ENCODE measurements at places on chromosomes 7 and 10.

DNA sequence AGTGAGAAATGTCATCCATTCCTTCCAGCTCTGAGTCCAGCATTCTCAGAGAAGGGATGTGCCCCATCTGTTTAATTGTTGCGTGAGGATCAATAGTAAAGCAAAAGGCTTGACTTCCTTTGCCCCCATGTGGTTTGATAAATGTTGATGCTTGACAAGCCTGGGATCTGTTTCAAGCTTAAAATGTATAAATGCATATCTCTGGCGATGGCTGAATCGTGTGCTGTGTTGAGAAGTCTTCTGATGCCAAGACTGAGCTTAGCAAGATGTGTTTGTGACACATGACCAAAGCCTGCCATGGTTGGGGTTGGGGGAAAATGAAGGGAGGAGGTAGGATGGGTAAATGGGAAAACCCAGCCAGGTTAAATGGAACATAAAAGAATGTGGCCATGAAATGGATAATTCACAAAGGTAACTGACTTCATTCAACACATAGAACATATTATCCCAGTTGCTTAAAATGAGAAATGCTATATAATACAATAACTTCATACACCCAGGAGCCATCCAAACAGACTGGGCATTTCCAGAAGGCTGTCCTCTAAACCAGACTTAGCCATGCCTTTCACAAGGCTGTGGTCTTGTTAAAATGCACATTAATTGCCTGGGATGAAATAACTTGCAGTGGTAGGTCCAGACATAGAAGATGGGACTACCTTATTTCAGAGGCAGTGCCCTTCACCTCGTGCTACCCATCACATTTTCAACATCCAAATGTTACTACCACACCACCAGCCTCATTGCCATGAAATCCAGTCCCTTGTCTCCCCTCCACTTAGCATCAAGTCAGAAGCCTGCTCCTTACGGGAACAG is 147.3 kb upstream of the PDE1C start:
- no peak for DNase-seq

DNA sequence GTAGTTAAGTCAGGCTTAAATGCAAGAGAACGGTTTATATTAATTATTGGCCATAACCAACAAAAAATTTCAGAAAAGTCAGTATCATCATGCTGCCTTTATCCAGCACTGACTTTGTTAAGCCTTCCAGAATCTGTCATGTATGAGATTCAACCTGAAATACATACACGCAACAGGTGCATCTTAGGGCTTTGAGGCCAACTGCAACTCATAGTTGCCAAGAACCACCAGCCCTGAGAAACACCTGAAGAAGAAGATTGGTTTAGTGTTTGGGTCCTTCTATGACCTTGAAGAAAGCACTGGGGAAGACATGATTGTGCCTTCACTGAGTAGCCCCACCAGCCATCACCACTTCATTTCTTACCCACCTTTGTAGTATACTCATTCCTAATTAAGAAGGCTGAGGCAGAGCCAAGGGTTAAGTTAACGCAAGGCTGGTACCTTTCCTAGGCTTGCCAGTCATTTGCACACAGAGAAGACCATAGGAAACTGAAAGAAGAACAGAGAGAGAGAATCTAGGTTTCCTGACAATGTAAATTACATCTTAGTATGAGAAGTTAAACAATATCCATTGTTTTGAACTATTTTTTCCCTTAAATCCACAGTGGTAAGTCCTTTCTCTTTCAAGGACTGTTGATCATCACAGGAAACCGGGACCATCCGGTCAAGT is 200.1 kb upstream of the PRKCQ start:
- DNase-seq = no peak

GRCh38 chr7:27435461-27435860 is 192.9 kb downstream of the EVX1 start:
- no peak for DNase-seq

DNA sequence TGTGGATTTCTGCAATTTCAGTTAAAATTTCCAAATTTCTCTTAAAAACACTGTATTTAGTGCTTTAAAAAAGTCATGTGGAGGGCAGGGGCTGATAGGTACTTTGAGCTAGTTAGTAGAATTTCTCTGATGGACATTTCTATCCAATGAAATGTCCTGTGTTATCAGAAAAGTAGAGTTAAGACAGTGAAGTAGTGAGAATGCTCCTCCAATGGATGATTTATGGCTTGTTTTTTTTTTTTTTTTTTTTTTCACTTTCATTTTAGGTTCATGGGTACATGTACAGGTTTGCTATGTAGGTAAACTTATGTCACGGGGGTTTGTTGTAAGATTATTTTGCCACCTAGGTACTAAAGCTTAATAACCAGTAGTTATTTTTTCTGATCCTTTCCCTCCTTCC is 55.0 kb downstream of the BTAF1 start:
- no peak for DNase-seq

DNA sequence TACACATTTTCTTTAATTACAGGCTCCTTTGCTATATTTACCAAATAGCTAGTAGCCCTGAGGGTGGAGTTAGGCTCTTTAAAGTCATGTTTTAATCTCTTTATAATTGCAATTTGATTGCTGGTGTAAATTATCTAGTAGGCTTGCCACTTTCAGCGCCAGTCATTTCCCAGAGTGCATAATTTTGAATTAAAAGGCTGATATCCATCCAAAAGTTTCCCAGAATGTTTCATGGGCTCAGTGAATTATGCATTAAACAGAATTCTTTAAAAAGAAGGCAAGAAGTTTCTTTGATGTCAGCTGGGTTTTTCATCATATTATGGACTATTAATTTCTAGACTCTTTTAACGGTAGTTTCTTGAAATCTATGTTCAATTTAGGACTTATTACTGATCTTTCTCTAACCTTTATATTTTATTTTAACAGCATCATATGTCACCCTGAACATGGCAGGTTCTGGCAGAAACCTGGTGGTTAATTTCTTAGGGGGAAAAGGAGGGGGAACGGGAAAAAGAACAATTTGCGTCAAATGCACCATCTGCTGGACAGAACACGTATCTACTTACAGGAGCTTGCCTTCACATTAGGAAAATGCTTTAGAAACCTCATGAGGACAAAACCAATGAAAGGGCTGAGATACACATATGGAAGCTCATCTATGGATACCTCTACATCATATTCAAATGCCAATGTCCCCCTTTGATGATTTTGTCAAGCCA is 171.1 kb downstream of the GRM3 start:
- no peak for DNase-seq

DNA sequence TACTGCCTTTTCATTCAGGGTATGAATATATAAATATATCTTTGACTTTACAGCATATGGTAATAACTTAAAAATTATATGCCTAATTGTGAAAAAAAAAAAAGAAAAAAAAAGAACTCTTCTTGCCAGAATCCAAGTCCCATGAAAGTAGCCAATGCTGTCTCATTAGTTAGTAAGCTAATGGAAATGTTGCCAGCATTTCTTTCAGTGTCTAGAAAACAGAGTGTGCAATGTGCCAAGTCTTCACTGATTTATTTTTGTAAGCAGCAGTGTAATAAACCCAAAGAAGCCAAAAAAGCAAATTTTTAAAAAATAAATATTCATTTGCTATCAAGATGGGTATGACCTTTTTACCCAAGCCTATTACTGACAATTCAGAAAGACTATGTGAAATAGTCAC is 31.1 kb upstream of the LRRN3 start:
- DNase-seq = no peak

- DNase-seq = no peak
Observed at GRCh38 chr7:112089551-112089950, 116.6 kb downstream of the DOCK4 start.

DNA sequence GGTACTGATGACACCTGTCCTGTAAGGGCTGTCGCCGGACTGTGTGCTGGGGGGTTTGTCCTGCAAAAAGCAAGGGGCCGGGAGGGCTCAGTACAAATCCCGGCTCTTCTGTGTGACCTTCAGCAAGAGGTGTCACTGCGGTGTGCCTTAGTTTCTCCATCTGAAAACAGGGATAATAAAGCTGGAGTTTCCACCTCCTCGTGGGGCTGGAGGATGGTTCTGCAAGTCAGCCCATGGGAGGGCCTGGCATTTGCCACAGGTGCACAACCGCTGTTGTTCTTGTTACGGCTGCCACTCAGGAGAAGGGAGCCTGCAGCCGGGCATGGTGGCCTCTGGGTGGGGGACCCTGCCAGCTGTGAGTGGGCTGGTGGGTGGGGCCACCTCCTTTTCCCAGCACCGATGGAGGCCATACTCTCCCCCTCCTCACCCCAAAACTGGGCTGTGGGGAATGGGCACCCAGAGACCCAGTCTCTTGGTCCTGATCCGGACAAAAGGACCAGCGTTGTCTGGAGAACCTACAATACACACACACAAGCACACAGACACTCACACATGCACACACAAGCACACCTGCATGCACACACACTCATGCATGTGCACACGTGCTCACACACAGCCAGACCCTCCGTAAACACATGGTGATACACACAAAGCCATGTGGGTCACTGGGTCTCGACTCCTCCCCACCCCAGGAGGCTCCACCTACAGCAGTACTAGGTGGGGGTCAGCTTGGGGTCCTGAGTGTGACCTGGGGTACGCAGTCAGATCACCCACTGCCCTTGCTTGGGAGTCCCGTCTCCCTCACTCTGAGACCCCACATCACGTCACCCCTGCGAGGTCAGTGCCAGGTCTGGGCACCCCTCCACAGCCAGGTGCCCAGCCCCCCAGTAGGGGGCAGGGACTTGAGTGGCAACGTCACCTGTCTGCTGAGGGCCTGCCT is 34.1 kb downstream of the ELFN1 start:
- no peak for DNase-seq

DNA sequence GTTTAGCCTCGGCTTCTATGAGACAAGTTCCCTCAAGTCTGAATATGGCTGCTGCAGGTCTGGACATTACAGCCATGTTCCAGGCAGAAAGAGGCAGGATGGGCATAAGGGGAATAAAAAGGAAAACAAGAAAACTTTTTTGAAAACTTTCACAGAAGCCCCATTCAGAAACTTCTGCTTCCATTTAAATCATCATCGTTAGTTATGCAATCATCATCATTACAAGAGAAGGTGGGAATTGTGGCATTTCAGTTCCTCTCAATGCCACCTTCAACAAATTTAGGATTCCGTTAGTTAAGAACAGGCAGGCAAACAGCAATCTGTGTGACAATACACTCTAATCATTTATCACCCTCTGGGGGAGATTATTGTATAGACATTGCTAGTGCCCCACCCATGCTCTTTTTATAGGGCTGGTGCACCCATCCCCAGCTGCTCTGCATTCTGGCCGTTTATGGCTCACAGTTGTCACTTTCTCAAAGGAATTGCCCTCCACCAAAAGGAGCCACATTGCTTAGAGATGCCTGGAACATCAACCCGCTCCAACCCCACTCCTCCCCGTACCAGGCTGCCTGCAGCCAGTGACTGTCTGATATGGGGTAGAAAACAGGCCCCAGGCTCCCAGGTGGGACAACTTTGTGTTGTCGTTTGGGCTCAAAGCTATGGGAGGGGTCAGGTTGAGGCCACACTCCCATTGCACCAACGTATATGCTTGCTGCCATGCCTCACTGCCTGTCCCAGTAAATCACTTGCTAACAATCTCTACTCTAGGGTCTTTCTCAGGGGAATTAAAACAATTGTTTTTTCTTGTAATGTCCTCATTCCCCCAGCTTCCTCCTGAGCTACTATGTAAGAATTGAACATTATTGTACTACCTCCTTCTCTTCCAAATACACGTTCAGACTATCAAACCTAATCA is 24.2 kb downstream of the ITGB8 start:
- DNase-seq = no peak

- no peak for DNase-seq
Observed at GRCh38 chr10:66258693-66259092, 667.1 kb upstream of the LRRTM3 start.

GRCh38 chr7:47720141-47720906 is 138.4 kb upstream of the TNS3 start:
- no peak for DNase-seq
